ENCODE measurements at places on chromosomes 5 and 9.

GRCh38 chr9:130624154-130624553 is 40.2 kb upstream of the PRDM12 start:
- no peak for DNase-seq

DNA sequence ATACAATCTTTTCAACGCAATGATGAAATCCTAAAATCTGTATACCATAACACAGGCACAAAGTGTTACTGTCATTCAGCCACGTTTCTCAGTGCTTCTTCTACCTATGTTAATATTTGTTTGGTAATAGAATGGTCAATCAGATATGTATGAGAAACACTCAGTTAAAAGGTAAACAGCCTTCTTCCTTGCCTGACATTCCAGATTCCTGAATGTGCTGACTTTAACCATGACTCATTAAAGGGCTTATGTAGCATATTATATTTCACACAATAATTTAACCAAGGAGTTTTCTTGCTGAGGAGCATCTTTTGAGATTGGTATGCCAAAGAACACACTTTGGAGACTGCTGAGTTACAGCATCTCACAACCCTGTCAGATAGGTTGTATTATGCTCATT is 187.6 kb downstream of the CETN3 start:
- DNase-seq, result no peak

DNA sequence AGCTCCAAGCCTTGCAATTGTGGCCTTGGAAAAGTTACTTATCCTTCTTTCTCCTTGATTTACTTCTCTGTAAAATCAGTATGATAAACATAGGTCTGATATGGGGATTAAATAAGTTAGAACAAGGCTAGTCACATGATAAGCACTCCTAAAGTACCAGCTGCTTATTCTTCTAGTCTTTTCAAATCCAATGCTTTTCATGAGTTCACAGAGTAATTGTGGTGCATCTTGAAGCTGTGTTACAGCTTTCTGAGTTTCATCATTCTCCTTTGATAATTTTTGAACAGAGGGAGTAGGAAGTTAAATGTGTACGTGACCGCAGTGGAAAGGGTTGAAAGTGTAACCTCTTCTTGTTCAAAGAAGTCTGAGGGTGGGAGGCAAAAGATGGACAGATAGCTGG is 38.8 kb upstream of the CCDC112 start:
- no peak for DNase-seq

- DNase-seq, result no peak
Observed at GRCh38 chr5:179168664-179169063, 108.5 kb downstream of the ZNF354C start.

DNA sequence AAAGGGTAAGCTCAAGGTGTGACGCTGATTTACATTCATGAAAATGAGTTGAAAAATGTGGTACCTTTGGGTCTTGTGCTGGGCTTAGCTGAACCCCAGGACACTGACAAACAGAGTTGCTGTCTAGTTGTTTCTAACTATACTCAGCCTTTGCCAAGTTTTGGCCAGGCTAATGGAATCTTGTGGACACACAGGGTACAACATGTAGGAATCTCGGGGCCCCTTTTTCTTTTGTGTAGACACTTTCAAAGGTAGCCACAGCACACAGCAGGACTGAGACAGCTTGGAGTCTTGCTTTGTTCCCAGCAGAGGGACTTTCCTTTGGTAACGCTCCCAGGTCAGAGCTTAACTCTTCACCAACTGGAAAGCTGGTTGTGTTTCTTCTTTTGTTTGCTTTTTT is 7.8 kb downstream of the LIX1 start:
- no peak for DNase-seq

GRCh38 chr5:175837171-175837699 is 34.1 kb upstream of the CPLX2 start:
- DNase-seq, result no peak

- no peak for DNase-seq
Observed at GRCh38 chr5:466661-467310, 23.8 kb downstream of the EXOC3 start.

- no peak for DNase-seq
Observed at GRCh38 chr9:109143881-109144562, 23.0 kb downstream of the FRRS1L start.

- DNase-seq, result no peak
Observed at GRCh38 chr9:116998305-116998704, 311.2 kb downstream of the TRIM32 start.

DNA sequence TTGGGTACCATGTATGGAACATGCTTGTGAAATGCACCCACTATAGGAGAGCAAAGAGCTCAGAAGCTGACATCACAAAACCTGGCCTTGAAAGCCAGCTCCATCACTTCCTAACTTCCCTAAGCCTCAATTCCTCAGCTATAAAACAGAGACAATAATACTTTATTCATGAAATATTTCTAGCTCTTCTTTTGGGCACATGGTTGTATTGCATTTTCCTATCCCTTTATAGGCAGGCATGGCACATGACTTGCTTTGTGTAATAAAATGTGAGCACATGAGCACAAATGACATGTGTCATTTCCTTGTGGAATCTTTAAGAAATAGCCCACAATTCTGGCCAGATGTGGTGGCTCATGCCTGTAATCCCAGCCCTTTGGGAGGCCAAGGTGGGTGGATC is 18.5 kb downstream of the ZNF366 start:
- no peak for DNase-seq

DNA sequence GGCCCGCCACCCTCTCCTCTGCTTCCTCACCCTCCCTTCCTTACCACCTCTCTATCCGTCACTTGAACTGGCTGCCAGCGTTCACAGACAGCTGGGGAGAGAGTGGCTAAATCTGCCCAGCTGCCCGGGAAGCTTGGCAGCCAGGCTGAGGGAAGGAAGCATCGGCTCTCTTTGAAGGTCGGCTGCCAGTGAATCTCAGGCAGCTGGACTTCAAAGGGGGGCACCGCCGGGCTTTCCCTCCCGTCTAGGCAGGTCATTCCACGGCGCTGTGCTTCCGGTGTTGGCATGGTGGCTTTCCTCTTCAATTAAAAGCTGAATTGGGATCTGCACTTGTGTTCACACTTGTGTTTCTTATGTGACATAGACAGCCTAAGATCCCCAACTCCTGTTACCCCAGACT is 174.0 kb downstream of the GDNF start:
- no peak for DNase-seq

GRCh38 chr9:136726631-136727191 is 14.3 kb downstream of the DIPK1B start:
- no peak for DNase-seq

- DNase-seq, result no peak
Observed at GRCh38 chr5:77638763-77639671, 504 bp upstream of the OTP start.

DNA sequence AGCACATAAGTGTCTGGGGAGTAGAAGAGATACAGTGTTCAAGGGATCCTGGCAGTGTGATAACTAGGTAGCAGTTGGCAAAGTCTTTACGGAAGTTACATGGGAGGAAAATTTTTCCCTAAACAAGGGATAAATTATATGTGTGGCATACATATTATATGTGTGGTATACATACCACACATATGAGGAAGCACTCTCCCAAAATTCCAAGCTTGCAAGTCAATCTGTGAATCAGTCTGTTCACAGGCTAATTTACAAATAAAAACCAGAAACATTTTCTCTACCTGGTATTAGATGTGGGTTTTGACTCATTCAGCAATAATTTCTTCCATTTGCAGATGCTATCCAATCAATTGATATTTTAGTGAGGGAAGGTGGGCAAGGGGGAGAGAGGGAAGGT is 110.0 kb downstream of the ISOC1 start:
- DNase-seq, result no peak

GRCh38 chr9:136196404-136197083 is 8.4 kb downstream of the LHX3 start:
- no peak for DNase-seq

DNA sequence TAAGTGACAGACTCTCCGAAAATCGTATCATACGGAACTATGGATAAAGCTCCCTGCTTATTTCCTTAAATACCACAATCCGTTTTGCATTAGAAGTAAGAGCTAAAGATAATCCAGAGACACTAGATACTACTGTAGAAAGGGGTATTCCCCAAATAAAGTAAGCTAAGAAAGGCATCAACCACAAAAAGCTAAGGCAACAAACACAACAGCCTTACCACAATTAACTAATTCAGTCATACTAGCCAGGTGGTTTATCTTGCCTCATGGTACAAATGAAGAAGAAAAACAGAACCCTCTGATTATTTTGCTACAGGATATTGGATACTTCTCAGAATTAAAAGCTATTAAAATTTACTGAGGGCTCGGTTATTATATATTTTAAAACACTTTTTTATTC is 14.1 kb downstream of the ERP44 start:
- DNase-seq, result no peak

DNA sequence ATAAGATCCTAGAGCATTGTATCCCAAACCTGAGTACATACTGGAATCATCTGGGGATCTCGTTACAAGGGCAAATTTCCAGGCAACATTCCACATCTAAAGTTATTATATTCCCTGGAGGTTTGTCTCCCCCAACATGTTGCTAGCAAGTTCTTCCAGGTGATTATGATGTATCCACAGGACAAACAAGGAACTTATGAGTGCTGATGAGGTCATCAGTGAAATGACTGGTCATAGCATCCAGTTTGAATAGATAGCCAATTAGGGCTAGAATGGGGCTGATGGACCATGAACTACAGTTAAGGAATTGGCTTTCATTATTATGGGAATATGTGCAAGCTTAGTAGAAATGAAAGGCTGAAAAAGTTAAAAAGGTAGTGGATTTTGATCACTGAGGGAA is 115.2 kb downstream of the CWC27 start:
- no peak for DNase-seq

GRCh38 chr5:41337216-41337615 is 123.9 kb upstream of the C6 start:
- no peak for DNase-seq

DNA sequence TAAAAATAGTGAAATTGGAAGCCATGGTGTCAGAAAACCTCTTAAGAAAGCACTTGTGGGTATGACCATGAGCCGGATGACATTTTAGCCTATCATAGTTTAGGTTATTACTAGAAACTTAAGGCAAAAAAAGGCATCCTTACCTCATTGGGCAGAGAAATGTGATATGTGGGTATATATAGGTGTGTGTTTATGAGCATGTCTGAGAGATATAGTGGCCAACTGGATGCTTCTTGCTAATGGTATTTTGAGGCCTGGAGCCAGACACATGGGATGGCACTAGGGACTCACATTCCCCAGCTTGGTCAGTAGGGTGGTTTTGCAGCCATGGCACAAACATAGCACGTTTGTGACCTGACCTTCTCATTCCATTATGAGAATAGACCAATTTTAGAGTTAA is 295.6 kb upstream of the MEF2C start:
- DNase-seq, result no peak

GRCh38 chr5:959581-960531 is 48.7 kb upstream of the NKD2 start:
- no peak for DNase-seq

DNA sequence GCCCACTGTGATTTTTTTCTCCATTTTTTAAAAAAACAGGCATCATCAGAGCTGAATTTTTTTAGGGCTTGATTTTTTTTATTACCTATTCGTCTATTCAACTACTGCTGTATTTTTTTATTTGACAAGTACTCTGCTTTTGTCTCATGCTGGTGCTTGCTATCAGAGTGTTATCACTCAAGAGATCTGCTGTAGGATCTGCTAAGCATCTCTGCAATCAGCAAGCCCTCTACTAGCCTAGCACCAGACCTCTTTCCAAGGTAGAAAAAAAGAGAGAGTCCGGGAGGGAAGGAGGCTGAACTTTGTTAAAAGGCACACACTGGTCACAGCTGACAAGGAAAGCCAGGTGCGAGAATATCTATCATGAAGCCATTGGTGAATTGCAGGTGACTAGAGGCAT is 413.8 kb upstream of the CCNH start:
- no peak for DNase-seq

- no peak for DNase-seq
Observed at GRCh38 chr9:117233016-117233415, 181.8 kb downstream of the ASTN2 start.

GRCh38 chr5:132653716-132654115 is 4.3 kb upstream of the IL13 start:
- no peak for DNase-seq

DNA sequence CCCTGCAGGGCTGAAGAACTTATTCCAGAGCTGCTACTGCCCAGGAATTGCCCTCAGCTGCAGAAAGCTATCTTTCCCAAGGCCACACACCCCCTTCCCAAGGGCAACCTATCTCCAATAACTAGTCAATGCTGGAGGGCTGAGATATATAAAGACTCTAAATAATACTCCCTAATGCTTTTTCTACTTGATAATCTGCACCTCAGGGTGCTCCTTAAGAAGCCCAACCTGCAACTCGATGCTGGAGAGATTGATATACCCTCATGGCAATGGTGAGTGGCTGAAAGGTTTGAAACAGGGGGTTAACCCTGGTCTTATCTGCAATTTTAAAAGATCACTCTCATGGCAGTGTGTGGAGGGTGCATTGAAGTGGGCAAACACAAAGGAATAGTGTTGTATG is 142.7 kb upstream of the APC start:
- DNase-seq, result no peak

- DNase-seq, result no peak
Observed at GRCh38 chr9:115364991-115365390, 247.0 kb upstream of the TNC start.

- DNase-seq, result no peak
Observed at GRCh38 chr9:104572612-104573011, 3.6 kb downstream of the OR13C8 start.

- no peak for DNase-seq
Observed at GRCh38 chr5:168424594-168425323, 61.5 kb upstream of the RARS1 start.

Data from stimulated activated CD4-positive, alpha-beta T cell treated with anti-CD3 and anti-CD28 coated beads, Interleukin-1b, Interleukin-23, amount 100 ng/mL, for 1 hour (primary cell).